ENCODE measurements at places on chromosomes 3 and 15. TPM values are rescaled to one million over a fixed set of nuclear protein-coding genes. Genes with fewer than 3 reads are reported as not detected.
A peak's percentile ranks its signal among the peaks of the same experiment; 100 is the strongest.

- H3K36me3 ChIP-seq = no peaks in the 10 kb centered on the region
- H3K4me1 ChIP-seq = no peaks in the 10 kb centered on the region
- no peak overlapping the region for H3K4me3 ChIP-seq
- no peak for DNase-seq
These were observed 847.2 kb upstream of the DPPA4 start for GRCh38 chr3:110184536-110184935.

DNA sequence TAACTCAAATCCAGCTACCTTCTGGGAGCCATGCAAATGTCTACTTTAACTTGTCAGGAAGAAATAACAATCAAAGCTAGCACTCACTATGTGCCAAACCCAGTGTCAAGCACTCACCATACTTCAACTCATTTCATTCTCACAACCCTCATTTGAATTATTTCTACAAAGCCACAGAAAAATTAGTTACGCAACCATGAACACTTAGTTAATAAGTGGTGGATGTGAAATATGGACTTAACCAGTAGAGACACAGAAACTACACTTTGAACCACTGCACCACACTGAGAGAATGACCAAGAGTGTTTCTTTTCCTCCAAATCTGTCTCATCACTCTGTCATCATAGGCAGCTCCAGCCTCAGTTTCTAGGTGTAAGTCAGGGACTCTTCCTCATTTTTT, 91.0 kb upstream of the MBNL1 start:
- H3K4me3 ChIP-seq = no peak overlapping the region
- H3K36me3 ChIP-seq = no peaks in the 10 kb centered on the region
- no peak overlapping the region for H3K27ac ChIP-seq
- no peaks in the 10 kb centered on the region for H3K27me3 ChIP-seq
- no peaks in the 10 kb centered on the region for H3K4me1 ChIP-seq

DNA sequence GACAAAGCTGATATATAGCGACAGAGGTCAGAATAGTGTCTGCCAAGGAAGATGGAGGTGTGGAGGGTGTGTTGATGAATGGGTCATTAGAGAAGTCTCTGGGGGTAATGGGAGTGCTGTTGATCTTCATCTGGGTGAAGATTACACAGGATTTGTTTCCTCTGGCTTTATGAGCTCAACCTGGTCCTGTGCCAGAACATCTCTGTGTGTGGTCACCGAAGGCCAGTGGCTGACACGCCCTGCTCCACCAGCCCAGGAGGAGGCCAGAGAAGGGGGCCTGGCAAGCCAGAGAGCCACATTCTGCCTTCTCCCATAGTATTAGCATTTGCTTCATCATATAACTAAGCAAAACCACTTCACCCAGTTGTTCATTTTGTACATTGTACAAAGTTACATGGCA, 121.1 kb downstream of the ZNF621 start:
- H3K4me1 ChIP-seq = no peaks in the 10 kb centered on the region
- H3K4me3 ChIP-seq = no peak overlapping the region
- H3K36me3 ChIP-seq = no peaks in the 10 kb centered on the region
- no peaks in the 10 kb centered on the region for H3K27me3 ChIP-seq
- DNase-seq = peak; percentile 2
- no peak overlapping the region for H3K27ac ChIP-seq

AZI2 gene
- 75.3 TPM for total RNA-seq

HIGD2B gene
- total RNA-seq = 0.33 TPM

CLDN16 gene
- 3.3 TPM for total RNA-seq
